Stimulated activated CD8-positive, alpha-beta memory T cell treated with anti-CD3 and anti-CD28 coated beads, Interleukin-7, amount 100 ng/mL, for 4 hours (primary cell): ENCODE measurements at places on chromosomes 6 and 20.

DNA sequence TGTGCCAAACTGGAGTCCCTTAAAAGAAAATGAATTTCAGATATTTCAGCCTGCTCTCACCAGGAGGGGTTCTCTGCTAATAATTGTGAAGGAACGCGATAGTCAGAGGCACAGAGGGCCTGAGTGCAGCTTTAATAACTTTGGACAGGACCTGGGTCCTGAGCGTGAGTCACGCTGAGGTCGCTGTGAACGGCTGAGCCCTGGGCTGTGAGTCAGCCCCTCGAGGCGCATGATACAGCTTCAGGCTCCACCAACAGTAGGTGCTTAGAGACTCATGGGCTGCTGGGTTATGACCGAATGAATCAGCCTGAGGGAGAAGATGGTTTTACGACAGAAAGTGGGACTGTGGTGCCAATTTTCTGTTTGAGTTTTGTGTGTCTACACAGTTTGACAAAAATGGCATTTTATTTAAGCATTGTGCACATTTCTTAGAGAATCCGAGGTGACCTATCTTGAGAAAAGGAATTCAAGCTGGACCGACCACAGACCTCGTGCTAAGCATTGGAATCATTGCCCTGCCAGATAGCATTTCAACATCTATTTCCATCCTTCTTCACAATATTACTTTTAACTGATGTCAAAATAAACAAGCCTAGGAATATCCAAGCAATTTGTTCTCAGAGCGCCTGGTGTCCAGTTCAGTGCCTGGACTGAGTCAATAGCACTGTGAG lies 183.0 kb downstream of the THBS2 start:
- DNase-seq = no peak

DNA sequence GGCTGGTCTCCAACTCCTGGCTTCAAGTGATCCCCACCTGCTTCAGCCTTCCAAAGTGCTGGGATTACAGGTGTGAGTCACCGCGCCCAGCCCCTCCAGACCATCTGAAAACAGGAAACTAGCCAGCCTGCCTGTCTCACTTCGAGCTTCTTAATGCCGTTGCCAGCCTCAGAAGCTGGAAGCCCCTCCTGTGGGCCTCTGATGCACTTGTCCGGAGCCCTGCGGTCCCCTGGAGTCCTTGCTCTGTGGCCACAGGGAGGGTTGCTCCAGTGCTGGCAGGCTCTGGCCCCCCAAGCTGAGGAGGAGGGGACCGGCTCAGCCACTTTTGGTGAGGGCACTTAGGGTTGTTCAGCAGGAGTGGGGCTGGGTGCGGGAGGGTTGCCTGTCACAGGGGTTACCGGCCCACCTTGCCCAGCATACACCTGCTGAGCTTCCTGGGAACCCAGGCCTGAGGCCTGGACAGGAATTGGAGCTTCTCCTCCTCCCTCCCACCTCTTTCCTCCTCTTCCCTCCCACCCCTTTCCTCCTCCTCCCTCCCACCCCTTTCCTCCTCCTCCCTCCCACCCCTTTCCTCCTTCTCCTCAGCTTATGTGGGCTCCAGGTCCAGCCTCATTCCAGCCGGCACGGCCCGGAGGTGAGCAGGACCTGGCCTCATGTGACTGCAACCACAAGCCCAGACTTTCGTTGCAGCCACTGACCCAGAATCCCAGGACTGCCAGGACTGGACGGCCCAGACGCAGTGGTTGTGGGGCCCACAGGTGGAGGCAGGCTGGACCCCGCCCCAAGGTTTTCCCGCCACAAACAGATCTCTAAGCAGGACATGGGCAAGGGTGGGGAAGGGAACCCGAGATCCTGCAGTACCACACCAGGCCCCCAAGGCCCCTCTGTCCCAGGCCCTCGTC lies 9.4 kb upstream of the BIRC7 start:
- DNase-seq = no peak

DNA sequence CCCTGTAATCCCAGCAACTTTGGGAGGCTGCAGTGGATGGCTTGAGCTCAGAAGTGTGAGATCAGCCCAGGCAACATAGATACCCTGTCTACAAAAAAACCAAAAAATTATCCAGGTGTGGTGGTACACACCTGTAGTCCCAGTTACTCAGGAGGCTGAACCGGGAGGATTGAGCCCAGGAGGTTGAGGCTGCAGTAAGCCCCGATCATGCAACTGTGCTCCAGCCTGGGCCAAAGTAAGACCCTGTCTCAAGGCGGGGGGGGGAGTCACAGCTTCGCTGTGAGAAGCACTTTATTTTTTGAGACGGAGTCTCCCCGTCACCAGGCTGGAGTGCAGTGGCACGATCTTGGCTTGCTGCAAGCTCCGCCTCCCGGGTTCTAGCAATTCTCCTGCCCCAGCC lies 54.2 kb downstream of the EZR start:
- no peak for DNase-seq

GRCh38 chr6:65113581-65113980 lies 593.4 kb downstream of the EYS start:
- DNase-seq = no peak

DNA sequence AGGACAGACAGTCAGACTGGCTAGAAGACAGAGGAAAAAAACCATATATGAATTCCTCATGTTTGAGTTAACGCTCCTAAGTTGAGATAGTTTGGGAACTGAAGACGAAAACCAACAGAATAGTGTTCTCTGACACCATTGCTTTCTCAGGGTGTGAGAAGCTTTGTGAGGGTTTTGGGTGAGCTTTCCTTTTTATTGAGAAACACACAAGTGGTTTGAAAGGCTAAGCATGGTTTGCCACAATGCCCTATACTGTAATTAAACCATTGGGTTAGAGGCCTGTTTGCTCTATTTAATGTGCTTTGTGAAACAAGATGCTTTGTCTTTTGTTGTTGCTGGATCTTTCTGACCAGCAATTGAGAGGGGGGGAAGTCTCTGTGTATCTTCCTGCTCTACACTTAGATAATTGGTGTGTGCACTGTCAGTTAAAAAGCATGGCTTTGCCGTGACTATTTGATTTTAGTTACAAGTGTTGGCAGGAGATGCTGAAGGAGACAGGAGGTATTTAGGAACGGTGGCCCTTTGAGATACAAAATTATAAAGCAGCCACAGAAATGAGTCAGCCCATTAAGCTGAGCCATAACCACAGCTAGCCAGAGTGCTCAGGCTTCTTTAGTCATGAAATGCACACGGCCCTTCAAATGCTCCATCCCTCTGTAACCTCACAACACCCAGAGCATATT lies 273.0 kb upstream of the PREP start:
- DNase-seq = no peak

DNA sequence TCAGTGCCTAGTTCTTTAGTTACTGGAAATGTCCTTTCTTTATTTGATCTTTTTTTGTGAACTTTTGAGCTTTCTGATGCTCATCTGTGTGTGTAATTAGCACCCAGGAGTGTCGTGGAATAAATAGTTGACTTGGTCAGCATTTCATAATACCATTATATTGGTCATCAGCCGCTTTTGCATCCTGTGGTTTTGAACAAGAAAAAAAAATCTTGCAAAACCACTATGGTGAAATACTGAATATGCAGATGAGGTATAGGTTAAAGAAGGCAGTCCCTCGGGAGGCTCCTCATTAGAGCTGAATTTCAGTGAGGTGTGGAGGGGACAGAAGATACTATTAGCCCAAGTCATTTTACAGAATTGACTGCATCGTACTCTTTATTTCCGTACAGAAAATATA lies 90.1 kb downstream of the FOXO3 start:
- no peak for DNase-seq

- DNase-seq = no peak
These were observed 590 bp downstream of the RNF217 start for GRCh38 chr6:124962639-124963415.

GRCh38 chr6:75052491-75052890 lies 153.4 kb downstream of the COL12A1 start:
- DNase-seq = no peak

GRCh38 chr6:151757506-151757955 lies 50.0 kb upstream of the ESR1 start:
- no peak for DNase-seq

DNA sequence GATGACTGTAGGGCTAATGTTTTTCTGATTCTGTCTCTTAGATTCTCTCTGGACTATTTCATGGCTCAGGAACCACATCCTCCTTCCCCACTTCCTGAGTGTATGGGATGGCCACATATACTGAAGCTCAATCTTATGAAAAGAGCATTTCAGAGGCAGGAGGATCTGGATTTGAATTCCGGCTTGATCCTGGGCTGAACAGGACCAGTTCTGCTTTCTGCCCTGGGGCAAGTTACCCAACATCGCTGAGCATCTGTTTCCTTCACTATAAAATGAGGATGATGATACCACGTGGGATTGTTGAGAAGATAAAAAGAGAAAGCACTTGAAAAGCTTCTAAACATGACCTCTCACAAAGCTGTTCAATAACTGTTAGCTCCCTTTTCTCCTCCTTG lies 168.4 kb upstream of the TNFAIP3 start:
- DNase-seq = no peak

GRCh38 chr20:24694727-24695528 lies 225.5 kb downstream of the SYNDIG1 start:
- DNase-seq = no peak

DNA sequence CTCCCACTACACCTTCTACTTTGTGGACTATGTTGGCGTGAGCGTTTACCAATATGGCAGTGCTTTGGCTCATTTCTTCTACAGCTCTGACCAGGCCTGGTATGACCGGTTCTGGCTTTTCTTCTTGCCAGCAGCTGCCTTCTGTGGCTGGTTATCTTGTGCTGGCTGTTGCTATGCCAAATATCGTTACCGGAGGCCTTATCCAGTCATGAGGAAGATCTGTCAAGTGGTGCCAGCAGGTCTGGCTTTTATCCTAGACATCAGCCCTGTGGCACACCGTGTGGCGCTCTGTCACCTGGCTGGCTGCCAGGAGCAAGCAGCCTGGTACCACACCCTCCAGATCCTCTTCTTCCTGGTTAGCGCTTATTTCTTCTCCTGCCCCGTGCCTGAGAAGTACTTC lies 16.5 kb upstream of the EFHC1 start:
- no peak for DNase-seq

- no peak for DNase-seq
These were observed 45.7 kb downstream of the PPARD start for GRCh38 chr6:35388030-35388429.

DNA sequence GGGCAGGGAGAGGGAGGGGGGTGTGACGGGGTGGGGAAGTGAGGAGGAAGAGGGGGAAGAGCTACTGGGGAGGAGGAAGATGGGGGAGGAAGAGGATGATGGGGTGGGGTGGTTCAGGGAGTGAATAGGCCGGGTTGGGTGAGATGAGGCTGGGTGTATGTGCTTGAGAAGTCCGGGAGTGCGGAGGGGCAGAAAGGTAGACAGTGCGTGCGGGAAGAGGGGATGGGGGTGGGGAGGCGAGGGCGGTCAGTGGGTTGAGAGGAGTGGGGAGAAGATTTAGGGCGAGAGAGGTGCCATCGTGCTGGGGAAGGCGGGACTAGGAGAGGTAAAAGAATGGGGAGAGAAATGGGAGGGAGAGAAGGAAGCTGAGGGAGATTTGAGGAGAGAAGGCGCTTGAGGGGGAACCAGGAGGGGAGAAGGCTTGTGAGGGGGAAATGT lies 30.9 kb upstream of the NOTCH4 start:
- DNase-seq = no peak

DNA sequence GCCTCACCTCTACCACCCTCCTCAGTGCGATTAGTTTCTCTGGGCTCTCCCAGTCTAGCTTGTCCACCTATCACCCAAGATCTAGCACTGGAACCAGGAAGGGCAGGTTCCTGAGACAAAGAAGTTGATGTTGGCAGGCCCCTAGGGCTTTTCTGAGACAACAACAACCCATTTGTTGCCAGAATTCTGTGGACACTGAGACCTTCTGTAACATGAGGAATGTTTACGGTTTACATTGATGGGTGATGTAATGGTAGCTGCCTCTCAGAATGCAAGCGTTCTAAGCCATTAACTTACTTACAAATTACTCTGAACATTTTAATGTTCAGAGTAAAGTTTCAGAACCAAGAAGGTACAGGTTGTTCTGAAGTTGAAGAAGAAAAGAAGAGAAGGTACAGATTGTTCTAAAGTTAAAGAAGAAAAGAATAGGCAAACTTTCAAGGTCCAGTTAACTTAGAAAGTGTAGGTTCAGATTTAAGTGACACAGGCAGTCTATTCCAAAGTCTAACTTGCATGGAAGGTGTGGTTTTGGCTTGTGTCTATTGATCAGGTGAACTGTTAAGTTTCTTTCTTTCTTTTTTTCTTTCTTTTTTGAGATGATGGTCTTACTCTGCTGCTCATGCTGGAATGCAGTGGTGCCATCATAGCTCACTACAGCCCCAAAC lies 3.7 kb upstream of the MED23 start:
- no peak for DNase-seq

- no peak for DNase-seq
These were observed 82.0 kb upstream of the EDN1 start for GRCh38 chr6:12208190-12208589.

DNA sequence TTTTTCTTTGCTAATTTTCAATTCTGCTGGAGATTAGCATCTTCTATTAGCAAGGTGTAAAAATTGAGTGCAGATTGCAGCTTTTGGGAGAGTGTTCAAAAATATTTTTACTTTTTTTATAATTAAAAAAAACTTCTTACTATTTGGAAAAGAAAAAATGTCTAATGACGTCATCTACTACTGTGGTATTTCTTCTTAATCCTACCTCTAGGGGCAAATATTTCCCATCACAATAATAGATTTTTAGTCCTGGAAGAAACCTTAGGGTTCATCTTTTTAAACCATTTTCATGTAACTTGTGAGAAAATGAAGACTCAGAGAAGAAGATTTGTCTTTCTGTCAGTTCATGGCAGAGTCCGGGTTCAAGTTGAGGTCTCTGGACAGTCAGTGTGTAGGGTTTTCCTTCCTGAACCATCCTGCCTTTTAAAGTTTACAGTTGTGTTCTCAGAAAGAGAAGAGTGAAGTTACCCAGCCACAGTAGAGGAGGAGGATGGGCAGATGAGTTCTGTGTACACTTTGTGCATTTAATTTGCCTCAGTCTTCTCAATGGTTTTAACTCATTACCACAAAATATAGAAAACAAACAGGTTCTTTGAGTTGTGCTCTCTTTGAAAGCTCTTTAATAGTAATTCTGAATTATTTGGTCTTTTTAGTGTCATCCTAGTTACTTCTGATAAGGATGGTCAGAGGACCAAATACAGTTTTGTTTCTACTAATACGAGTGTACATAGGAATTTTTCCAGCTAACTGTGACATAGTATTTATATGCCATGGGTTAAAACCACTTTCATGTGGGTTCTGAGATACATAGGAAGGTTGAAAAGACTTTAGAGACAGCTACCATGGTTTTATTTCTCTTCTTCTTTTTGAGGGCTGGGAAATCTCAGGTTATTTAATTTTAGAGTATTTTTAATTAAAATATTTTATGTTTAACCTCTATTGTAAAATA lies 184.7 kb downstream of the CDKAL1 start:
- no peak for DNase-seq

DNA sequence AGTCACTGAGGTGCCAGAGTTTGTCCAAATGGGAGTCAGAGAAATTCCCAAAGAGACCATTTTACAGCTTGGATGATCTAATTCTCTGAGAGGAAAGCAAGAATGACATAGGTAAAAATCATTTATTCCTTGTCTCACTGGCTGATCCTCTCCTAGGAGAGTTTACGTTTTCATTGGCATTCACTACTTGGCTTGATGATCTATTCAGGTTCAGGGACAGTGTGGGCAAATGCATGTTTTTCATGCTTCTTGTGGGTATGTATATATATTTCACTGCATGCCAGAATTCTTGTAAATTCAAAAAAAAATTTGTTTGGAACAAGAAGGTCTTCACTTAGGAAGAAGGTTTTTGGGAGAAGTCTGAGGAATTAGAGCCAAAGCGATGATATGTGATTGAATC lies 403.4 kb upstream of the JAG1 start:
- DNase-seq = no peak
